ENCODE measurements at places on chromosomes 7 and 10.
A peak's percentile ranks its signal among the peaks of the same experiment; 100 is the strongest.

GRCh38 chr10:97399843-97400545, 1.1 kb downstream of the RRP12 start:
- DNase-seq = no peak

DNA sequence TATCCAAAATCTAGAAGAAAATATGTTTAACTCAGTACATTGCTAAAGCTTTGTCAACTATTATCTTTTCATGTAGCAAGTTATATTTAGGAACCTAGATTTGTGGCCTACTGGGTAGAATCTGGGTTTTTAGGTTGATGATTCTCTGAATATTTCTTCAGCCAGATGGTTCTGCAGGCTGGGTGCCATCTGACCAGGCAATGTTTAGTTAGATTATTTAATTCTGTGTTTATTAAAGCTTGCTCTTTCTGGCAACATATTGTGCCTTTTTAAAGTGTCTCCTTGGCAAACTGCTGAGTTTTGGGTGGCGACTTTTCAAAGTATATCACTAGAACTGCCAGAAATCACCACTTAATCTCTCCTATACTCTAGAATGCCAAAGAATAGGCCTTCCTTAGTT, 114.1 kb downstream of the LHFPL3 start:
- DNase-seq = no peak

GRCh38 chr10:6211671-6212635, 9.2 kb downstream of the PFKFB3 start:
- DNase-seq = no peak

DNA sequence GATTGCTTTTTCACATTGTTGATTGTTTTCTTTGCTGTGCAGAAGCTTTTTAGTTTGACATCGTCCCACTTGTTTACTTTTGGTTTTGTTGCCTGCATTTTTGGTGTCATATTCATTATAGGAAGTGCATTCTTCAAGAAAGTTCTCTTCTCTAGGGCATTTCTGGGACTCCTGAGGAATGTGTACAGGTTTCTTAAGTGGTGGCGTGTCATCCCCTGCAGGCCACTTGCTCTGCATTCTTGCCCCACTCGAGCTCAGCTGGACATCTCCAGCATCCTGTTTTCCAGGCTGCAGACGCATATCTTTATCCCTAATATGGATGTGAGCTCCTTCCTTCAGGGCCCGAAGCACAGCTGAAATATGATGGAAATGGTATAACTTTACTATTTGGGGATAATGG, 255.6 kb upstream of the HABP2 start:
- no peak for DNase-seq

- no peak for DNase-seq
Observed at GRCh38 chr10:52965938-52966401, 193.4 kb upstream of the MBL2 start.

- DNase-seq = peak; percentile 46
Observed at GRCh38 chr7:93226310-93226709, at the start of gene HEPACAM2. Gene HEPACAM2, minus strand, starts transcription at chr7:93226469.

DNA sequence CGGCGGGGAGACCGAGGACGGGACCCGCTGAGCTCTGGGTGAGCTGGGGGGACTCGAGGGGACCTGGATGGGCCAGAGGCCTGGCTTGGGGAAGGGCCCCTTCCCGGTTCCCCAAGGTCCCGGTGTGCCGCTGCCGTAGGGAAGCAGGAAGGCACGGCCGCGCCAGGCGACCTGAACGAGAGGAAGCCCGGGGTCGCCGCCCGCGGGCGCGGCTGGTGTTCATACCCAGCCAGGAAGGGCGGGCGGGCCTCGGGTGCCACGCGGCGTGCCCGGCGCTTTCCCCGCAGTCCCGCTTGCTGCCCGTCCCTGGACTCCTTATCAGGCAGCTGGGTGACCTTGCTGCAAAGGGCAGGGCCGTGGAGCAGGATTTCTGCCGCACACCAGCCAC, 38.0 kb downstream of the ZNF777 start:
- DNase-seq = no peak

GRCh38 chr7:80218723-80219122, 84.1 kb downstream of the GNAI1 start:
- no peak for DNase-seq

DNA sequence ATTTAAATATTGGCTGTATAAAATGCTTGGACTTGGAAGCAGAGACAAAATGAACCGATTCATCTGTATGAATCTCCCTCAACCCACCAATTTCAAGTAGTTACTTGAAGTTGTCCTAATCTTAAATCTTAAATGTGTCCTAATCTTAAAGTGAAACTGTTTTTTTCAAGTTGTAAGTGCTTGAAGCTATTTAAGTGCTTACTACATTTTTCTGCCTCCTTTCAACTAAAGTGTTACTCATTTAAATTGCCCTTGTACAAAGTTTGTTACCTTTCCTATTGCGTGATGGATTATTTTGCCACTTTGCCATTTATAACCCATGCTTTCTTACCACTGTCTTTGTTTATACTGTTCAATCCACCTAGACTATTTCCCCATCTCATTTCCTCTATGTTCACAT, 2.8 kb downstream of the BCAP29 start:
- DNase-seq = no peak

- no peak for DNase-seq
Observed at GRCh38 chr10:89653410-89653869, 8.4 kb upstream of the PANK1 start.

Data from NCI-H1436 treated with DMSO at 0.1 percent for 48 hours (cell line).